ENCODE measurements at places on chromosomes 5 and 9. TPM values are rescaled to one million over a fixed set of nuclear protein-coding genes. Genes with fewer than 3 reads are reported as not detected.

- no peak for DNase-seq
Observed at GRCh38 chr9:118643118-118643517, 726.1 kb downstream of the BRINP1 start.

The DNM1 gene
- total RNA-seq = 7.3 TPM

GRCh38 chr9:131889437-131890251 lies 149.8 kb upstream of the RAPGEF1 start:
- DNase-seq = no peak

DNA sequence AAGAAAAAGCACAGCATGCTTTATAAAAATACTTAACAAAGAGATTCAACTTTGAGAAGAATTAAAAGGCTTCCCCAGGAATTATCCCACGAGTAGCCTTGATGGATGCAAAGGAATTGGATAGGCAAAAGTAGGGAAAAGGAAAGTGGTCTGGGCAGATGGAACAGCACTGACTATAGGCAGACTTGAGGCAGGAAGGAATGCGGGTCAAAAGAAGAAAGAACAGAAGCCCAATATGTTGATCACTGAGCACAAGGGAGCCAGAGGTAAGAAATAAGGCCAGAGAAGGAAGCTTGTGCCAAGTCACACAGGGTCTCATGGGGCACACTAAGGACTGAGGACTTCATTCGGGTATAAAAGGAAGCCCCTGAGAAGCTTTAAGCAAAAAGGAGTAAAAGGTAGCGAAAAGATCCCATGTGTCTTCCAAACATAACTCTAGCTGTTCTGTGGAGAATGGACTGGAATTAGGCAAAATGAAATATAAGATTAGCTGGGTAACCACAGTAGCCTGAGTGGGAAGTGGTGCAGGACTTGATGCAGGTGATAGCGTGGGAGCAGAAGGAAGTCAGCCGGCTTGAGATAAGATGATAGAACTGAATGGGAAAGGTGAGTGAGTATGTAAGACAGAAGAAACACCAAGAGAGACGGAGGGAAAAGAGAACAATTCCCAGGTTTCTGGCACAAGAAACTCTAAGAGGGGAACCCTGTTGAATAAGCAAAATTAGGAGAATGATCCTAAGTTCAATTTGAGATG lies 106.6 kb downstream of the DENND1A start:
- DNase-seq = no peak
